ENCODE measurements at places on chromosomes 13 and 19.
A peak's percentile ranks its signal among the peaks of the same experiment; 100 is the strongest.

DNA sequence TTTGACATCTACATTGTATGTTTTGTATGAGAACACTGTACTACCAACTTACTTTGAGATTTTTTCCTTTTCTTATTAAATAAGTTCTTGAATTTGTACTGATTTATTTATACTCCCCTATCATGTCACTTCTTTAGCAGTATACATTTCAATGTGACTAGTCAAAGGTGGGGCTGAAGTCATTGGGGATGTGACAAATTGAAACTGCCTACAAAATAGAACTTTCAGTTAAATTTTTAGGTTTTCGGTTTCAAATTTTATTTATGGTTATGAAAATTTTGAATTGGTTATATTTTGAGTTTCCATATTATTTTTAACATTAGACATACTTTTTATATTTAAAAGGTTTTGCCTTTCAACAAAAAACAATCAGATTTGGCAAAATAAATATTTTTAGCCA is 221.6 kb downstream of the NBEA start:
- DNase-seq: no peak

GRCh38 chr13:84296401-84296800 is 414.1 kb upstream of the SLITRK1 start:
- no peak for DNase-seq

GRCh38 chr13:46796129-46796514 is 839 bp downstream of the ESD start:
- DNase-seq: no peak

- no peak for DNase-seq
These were observed 5.8 kb upstream of the CYP2S1 start for GRCh38 chr19:41186971-41187883.

DNA sequence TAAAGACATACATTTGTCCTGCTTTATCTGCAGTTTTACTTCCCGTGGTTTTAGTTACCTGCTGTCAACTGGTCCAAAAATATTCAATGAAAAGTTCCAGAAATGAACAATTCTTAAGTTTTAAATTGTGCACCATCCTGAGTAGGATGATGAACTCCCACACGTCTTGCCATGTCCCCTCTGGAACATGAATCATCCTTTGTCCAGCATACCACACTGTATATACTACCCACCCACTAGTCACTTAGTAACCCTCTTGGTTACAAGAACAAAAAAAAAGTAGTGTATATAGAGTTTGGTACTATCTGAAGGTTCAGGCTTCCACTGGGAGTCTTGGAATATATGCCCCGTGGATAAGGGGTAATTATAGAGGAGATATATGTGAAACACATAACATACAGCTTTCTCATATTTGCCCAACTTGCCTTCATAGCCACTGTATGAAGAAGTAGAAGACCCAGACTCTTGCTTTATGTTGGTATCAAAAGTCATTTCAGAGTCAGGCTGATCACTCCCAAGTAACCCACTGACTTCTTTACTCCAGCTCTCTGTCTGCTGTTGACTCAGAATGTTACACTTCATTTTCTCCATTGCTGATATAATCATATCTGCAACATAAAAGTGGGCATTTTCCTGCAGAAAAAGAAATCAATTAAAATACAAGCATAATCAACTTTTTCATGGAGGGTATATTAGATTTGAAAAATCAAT is 19.3 kb downstream of the RUBCNL start:
- DNase-seq: no peak

GRCh38 chr19:29843180-29844051 is 31.6 kb downstream of the CCNE1 start:
- DNase-seq: no peak

DNA sequence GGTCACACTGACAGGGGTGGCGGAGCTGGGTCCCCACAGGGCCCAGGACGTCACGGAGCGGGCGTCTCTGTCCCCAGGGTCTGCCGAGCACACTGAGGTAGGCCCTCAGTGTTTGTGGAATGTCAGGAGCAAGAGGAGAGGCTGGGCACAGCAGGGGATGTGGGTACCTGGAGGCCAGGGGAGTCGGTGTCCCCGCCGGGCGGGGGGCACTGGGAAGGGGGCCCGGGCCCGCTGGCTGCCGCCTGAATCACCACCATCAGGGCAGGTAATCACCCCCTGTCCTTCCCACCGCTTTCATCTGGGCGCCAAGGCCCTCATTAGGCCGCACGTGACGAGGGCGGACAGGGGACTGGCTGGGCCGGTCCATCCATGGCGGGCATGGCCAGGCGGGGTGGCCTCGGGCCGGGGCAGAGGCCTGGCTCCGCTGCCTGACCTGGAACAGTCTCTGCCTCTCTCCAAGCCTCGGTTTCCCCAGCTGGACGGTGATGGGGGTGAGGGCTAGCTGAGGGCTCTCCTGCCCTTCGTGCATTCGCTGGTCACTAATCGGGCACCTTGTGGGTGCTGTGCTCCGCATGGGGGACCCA is 1.0 kb downstream of the FGF22 start:
- no peak for DNase-seq

- peak; percentile 63 for DNase-seq
These were observed 5.3 kb upstream of the CD79A start for GRCh38 chr19:41871573-41872383.

- peak; percentile 31 for DNase-seq
These were observed 28.7 kb upstream of the C1QTNF9 start for GRCh38 chr13:24280720-24281119.

DNA sequence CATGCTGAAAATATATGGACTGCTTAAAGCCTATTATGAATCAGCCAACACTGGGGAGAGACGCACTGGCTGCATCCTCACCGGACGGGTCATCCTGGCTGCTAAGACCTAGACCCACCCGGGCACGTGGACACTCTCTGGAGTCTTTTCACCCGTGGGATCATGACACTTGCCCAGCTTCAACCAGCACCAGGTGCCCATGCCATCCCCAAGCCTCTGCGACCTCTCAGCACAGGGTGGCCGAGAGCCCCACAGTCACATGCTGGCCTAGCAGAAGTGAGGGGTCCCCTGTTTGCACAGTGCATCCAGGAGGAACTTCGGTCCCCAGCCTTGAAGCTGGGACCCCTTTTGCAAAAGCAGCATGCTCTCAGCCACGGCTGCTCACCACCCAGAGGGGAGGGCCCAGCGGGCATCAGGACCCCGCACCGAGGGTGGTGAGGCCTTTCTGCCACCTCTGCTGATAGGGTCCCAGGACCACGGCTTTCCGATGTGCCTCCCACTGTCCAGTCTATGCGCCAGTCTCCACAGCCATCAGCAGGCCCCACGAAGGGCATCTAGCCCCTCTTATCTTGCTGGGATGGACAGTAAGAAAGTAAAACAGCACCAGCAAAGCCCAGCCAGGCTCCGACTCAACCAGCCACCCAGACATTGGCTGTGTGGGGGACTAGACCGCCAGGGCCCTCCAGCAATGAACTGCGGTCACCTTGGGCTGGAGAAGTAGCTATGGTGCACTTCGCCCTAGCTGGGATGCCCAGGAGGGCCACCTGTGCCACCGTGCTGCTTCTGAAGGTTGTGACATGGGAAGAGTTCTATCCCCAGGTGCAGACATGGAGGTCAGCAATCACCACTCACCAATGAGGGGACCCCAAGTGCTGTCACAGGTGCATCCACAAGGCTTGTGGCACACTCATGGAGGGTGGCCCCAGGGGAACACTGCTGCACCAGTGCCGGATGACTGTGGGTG is 73.1 kb downstream of the CEBPG start:
- DNase-seq: no peak

GRCh38 chr19:52464798-52465470 is 11.6 kb downstream of the ZNF578 start:
- DNase-seq: no peak

GRCh38 chr19:31100981-31101380 is 248.3 kb downstream of the TSHZ3 start:
- no peak for DNase-seq

DNA sequence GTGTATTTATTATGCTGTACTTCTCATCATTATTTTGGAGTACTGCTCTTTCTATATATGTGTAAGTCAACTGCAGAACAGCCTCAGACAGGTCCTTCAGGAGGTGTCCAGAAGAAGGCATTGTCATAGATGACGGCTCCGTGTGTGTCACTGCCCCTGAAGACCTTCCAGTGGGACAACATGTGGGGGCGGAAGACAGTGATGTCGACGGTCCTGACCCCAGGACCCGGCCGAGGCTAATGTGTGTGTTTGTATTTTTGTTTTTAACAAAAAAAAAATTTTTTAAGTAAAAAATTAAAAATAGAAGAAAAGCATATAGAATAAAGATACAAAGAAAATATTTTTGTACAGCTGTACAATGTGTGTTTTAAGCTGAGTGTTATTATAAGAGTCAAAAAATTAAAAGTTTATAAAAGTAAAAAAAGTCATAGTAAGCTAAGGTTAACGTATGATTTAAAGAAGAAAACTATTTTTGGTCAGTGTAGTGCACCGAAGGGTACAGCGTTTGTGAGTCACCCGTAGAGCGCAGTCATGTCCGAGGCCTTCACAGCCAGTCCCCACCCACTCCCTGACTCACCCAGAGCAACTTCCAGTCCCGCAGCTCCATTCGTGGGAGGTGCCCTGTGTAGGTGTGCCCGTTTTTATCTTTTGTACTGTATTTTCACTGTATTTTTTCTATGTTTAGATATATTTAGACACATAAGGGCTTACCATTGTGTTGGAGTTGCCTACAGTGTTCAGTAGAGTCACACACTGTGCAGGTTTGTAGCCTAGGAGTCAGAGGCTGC is 42.2 kb upstream of the SPACA7 start:
- no peak for DNase-seq

DNA sequence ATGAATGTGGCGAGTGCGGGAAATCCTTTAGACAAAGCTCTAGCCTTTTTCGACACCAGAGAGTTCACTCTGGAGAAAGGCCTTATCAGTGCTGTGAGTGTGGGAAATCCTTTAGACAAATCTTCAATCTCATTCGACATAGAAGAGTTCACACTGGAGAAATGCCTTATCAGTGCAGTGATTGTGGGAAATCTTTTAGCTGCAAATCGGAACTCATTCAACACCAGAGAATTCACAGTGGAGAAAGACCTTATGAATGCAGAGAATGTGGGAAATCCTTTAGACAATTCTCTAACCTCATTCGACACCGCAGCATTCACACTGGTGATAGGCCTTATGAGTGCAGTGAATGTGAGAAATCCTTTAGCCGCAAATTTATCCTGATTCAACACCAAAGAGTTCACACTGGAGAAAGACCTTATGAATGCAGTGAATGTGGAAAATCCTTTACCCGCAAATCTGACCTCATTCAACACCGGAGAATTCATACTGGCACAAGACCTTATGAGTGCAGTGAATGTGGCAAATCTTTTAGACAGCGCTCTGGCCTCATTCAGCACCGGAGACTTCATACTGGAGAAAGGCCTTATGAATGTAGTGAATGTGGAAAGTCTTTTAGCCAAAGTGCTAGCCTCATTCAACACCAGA is 5.7 kb downstream of the ZNF551 start:
- no peak for DNase-seq

- DNase-seq: no peak
These were observed 58.3 kb downstream of the DOCK9 start for GRCh38 chr13:98919566-98919965.

DNA sequence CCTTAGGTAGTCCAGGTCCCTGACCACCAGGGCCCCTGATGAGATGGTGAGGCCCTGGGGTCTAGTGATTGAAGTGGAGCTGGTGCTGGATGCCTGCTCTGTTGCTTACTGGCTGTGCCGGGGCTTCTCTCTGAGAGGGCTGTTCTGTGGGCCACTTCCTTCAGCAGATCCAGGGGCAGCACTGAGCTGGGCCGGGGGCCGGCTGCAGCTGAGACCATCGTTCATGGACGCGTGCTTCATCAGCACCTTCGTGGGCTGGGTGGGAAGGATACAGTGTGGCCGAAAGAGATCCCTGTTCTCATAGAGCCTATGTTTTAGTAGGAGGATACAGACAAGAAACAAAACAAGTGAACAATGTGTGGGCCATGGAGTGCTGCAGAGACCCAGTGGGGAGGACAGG is 33.2 kb upstream of the TEX29 start:
- DNase-seq: no peak

DNA sequence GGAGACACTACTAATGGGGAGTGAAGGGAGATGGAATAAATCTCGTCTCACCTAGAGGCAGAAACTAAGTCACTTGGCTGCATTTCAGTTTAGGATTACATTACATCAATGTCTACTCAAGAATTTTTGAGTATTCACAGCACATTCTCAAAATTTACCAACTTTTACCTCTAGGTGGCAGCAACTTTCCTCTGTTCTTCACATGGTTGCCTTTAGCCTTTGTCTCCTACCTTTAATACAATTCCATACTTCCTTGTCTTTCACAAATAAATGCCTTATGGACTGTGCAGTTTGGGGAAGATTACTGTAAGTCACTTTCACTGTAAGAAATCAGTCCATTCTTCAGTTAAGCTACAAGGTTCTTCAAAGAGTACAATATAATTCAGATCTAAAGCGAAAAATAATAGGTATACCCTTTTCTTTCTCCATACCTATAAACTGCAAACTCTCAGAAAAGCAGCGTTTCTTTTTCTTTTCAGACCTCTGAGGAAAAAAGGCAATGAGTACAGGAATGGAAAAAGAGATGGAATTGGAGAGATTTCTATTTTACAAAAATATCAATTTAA is 379.4 kb downstream of the KLF12 start:
- no peak for DNase-seq

GRCh38 chr13:25746131-25746530 is 305.7 kb downstream of the SHISA2 start:
- no peak for DNase-seq

- DNase-seq: peak; percentile 36
These were observed 161.5 kb downstream of the KATNAL1 start for GRCh38 chr13:30145709-30146367.

- DNase-seq: no peak
These were observed 48.1 kb downstream of the TNFRSF19 start for GRCh38 chr13:23618341-23618740.

- no peak for DNase-seq
These were observed 19.1 kb downstream of the ZNF264 start for GRCh38 chr19:57210381-57210780.

DNA sequence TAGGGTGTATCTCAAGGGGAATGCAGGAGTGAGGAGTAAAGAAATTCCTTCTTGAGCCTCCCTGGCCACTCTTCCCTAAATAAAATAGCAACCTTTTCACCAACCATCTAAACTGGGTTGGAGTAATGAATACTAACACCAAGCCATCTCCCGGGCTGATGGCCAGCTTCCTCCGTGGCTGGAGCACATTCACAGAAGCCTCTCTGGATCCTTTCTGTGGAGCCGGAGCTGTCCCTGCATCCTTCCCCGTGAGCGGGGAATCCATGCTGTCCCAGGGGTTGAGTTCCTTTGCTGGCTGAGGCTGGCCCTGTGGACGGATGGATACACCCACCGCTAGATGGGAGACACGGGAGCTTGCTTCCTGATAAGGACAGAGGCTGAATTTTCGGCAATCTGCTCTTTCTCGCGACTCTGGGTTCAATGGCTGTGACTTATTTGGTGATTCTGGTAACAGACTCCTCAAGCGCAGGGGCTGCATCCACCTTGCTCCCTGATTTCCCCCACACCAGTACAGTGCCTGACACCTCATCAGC is 370.3 kb downstream of the ZNF536 start:
- no peak for DNase-seq

GRCh38 chr13:38099751-38100150 is 230.2 kb upstream of the TRPC4 start:
- DNase-seq: no peak

Measured in GM19239 (cell line).